ENCODE measurements at places on chromosomes 13 and 19. TPM values are rescaled to one million over a fixed set of nuclear protein-coding genes. Genes with fewer than 3 reads are reported as not detected.

DNA sequence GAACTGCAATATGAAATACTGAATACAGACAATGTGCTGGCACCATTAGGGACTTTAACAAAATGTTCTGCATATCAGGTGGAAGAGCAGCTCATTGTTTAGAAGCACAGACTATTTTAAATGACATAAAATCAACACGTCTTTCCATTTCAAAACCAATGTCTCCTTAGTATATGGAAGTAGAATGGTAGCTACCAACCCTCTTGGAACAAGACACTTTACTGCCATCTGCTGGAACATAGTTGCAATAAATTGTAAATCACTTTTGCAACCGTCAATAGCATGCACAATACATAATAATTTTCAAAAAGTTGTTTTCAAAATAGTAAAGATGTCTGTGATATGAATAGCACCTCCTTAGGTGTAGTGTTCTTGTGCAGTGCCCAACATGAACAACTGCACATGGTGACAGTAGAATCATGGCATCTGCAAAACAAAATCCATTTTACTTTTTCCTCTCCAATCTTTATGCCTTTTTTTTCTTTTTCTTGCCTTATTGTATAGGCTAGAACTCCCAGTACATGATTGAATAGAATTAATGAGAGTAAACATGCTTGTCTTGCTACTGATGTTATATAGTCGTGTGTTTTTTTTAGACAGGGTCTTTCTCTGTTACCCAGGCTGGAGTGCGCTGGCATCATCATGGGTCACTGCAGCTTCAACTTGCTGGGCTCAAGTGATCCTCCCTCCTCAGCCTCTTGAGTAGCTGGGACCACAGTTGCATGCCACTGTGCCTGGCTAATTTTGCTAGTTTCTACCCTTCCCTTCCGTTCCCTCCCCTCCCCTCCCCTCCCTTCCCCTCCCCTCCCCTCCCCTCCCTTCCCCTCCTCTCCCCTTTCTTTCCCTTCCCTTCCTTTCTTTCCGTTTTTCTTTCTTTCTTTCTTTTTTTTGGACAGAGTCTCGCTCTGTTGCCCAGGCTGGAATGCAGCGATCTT, 7.8 kb upstream of the LYPD5 start:
- H3K27ac ChIP-seq: no peak overlapping the region
- no peaks in the 10 kb centered on the region for H3K4me1 ChIP-seq
- no peak overlapping the region for H3K4me3 ChIP-seq
- H3K36me3 ChIP-seq: no peaks in the 10 kb centered on the region

DNA sequence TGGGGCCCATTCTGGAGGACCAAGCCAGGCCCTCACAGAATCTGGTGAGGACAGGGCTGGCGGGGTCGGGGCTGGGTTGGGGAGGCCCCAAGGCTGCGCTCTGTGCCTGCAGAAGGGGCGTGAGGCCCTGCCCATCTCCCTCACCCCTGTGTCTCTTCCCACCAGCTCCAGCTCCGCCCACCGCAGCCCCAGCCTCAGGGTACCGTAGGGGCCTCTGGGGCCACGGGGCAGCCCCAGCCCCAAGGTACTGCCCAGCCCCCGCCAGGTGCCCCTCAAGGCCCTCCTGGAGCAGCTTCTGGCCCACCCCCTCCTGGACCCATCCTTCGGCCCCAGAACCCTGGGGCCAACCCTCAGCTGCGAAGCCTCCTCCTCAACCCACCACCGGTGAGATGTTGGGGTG, 15.4 kb upstream of the PTOV1 start:
- H3K27ac ChIP-seq: no peak overlapping the region
- no peak for DNase-seq
- H3K4me3 ChIP-seq: no peak overlapping the region

DNA sequence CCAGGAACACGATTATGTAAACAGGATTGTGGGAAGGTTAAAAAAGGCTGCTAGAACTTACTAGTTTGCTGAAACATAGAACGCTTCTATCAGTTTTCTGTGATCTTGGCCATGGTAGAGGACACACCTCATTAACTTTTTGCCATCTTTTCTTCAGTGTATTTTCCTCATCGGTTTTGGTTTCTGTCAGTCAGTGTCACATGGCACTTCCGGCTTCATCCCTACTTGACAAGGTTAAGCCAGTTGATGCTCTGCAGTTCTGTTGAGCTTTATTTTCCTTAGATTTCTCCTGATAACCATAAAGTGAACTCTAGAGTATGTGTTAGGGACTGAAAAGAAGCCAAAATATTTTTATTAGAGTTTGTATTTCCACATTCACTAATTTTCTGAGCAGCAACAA, 147.5 kb downstream of the NDFIP2 start:
- no peaks in the 10 kb centered on the region for H3K4me1 ChIP-seq
- no peak for DNase-seq
- no peak overlapping the region for H3K27ac ChIP-seq
- H3K36me3 ChIP-seq: no peaks in the 10 kb centered on the region
- H3K4me3 ChIP-seq: no peak overlapping the region

DNA sequence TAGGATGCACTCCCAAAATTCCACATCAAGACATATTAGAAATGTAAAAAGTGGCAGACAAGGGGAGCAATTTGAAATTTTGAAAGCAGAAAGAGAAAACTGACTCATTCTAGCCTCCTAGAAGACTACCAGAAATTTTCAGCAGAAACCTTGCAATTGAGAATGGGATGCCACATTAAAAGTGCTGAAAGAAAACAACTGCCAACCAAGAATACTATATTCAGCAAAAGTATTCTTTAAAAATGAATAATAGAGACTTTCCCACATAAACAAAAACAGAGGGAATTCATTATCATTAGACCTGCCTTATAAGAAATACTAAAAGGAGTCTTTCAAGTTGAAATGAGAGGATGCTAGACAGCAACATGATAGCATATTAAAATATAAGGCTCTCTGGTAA, 78.3 kb upstream of the HTR2A start:
- DNase-seq: no peak
- no peak overlapping the region for H3K4me3 ChIP-seq
- H3K27ac ChIP-seq: no peak overlapping the region
- peaks cover 2% of the 10 kb centered on the region for H3K27me3 ChIP-seq

The VAV1 gene
- total RNA-seq: 125 TPM

DNA sequence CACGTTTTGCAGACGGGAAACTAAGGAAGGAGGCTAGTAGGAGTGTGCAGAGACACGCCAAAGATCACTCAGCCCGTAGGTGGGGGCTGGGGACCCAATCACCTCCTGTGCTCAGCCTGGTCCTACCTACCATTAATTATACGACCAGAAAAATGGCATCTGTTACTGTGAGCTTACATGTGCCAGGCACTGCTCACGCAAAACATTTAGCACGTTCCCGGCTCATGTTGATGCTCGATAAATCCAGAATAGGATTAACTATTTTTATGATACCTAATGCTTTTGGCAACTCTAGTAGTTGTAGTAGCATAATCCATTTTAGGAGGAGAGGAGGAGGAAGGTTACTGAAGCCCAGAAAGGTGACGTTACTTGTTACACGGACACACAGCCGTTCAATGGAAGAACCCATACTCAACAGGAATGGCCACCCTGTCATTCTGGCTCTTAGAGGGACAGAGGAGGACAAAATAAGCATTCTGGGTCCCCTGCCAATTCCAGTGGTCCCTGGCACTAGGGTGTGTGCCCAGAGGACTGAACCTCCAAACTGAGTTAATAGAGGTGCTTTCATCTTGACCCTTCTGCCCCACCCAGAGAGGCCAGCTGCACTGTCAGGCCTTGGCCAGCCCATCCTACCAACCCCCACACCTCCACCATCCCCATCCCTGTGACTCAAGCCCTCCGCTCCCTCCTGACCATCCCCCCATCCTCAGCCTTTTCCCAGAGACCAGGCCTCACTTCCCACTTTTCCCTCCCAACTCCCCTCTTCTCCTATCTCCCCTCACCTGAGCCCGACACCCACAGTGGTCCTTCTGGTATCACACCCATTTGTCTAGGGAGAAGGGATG, 5.0 kb upstream of the EML2 start:
- peaks cover 2% of the 10 kb centered on the region for H3K27me3 ChIP-seq
- no peak overlapping the region for H3K4me3 ChIP-seq
- H3K4me1 ChIP-seq: peaks cover 57% of the 10 kb centered on the region
- DNase-seq: no peak

DNA sequence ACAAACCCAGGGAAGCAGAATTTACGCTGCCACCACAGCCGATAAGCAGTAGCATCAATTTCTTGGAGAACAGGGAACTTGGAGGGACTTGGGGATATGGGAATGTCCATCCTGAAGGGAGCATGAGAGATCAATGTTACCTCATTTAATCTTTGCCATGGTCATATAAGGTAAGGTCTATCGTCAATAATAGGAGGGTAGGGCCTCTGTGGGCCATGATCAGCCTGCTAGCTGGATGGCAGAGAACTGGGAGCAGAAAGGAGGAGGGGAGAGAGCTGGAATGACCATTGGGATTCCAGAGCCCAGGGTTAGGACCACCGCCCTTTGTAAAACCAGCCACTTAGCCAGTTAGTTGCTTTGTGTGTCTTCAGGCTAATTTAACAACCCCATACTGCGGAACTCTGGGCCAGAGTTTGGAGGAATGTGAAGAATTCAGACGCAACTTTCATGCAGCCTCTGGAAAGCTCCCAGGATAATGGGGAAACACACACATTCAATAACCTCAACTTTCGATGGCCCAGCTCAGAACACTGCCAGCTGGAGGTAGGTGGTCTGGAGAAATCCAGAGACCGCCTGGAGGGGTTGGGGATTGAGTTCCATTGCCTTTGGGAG, 40.3 kb downstream of the ZNF557 start:
- H3K36me3 ChIP-seq: no peaks in the 10 kb centered on the region
- peaks cover 3% of the 10 kb centered on the region for H3K27me3 ChIP-seq
- H3K4me3 ChIP-seq: no peak overlapping the region
- DNase-seq: no peak

- H3K27me3 ChIP-seq: peaks cover 2% of the 10 kb centered on the region
- no peaks in the 10 kb centered on the region for H3K36me3 ChIP-seq
- no peaks in the 10 kb centered on the region for H3K4me1 ChIP-seq
- no peak for DNase-seq
These were observed 51.5 kb downstream of the SKA3 start for GRCh38 chr13:21124852-21125251.

DNA sequence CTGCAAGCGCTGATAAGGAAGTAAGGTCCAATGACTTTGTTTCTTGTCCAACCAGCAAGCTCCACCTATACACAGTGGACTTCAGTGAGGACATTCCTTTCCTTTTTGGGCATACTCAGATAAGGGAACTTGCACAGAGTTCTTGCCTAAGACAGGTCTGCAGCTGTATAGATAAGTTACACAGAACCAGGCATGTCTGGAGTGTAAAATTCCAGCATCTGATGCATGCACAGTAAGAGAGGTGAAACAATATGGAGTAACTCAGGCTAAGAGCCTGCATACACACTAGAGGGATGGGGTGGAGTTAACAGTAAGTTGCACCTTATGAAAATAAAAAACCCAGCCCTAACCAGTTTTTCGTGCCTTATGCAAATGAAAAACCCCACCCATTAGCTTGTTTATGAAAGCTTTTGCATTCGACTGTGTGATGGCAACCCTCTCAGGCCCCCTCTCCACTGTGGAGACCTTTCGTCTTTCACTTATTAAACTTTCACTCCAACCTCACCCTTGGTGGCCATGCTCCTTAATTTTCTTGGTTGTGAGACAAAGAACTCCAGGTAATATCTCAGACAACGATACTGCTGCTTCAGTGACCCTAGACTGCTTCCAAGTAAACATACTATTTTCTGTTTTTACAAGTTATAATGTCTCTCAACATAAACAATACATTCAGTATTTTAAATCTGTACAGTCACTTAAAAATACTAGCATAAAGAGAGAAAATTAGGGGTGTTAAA, 2859.0 kb upstream of the PCDH20 start:
- H3K27ac ChIP-seq: no peak overlapping the region
- no peaks in the 10 kb centered on the region for H3K27me3 ChIP-seq
- DNase-seq: no peak
- no peak overlapping the region for H3K4me3 ChIP-seq
- no peaks in the 10 kb centered on the region for H3K4me1 ChIP-seq

DNA sequence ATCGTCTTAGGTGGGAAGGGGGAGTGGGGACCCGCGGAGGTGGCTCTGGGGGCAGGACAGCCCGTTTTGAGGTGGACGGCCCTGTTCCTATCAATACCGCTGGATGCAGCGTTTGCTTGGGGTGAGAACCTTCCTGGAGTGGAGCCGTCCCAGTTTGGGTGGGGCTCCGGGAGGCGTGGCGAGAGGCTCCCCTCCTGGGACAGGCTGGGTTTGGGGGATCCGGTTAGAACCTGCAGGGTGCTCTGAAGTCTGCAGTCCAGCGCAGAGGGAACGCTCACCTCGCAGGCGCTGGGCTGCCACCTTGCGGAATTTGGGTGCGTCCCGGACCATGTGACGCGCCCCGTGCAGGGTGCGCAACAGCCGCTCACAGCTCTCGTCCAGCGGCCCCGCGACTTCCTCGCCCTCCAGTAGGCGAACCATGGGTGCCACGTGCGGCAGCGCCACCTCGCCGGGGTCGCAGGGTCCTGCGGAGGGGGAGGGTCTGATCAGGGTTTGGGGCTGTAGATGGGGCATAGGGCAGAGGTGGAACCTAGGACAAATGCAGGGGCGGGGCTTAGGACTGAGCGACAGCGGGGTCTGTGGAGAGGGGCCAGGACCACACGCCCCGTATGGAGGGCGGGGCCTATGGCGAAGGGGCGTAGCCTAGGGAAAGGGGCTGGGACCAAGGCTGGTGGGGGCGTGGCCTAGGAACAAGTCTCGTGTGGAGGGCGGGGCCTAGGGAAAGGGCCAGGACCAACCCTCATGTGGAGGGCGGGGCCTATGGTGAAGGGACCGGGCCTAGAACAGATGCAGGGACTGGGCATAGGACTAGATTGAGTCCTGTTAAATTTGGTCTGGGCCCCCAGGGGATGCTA, 13.8 kb downstream of the SH2D3A start:
- peak overlapping the region; percentile 64 for H3K4me3 ChIP-seq
- H3K36me3 ChIP-seq: peaks cover 47% of the 10 kb centered on the region
- H3K27me3 ChIP-seq: no peaks in the 10 kb centered on the region
- H3K4me1 ChIP-seq: peaks cover 16% of the 10 kb centered on the region

DNA sequence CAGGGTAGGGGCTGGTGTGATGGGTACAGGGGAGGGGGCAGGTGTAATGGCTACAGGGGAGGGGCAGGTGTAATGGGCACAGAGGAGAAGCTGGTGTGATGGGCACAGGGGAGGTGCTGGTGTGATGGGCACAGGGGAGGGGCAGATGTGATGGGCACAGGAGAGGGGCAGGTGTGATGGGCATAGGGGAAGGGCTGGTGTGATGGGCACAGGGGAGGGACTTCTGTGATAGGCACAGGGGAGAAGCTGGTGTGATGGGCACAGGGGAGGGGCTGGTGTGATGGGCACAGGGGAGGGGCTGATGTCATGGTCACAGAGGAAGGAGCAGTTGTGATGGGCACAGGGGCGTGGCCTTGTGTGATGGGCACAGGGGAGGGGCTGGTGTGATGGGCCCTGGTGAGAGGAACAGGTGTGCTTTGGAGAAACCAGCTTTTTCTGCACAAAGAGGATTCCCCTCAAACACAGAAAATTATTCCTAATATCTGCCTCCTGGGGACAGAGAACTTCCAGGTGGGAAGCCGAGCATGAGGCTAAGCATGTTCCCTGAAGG, 38.6 kb upstream of the POP4 start:
- peaks cover 3% of the 10 kb centered on the region for H3K4me1 ChIP-seq
- DNase-seq: no peak
- no peak overlapping the region for H3K27ac ChIP-seq
- no peaks in the 10 kb centered on the region for H3K36me3 ChIP-seq
- H3K4me3 ChIP-seq: no peak overlapping the region

Measured in activated CD8-positive, alpha-beta T cell treated with anti-CD3 and anti-CD28 coated beads, Interleukin-2, amount 10 ng/mL, durations not matched to agents 7 days and 5 days (primary cell).